A549 treated with AZD2906 at 1 μM for 4 hours (cell line): ENCODE measurements at places on chromosomes 5 and 9. TPM values are rescaled to one million over a fixed set of nuclear protein-coding genes. Genes with fewer than 3 reads are reported as not detected.

Gene COL27A1
- 7.5 to 10.7 TPM (median 8.2 TPM) in 5 replicates for total RNA-seq

Gene BAAT
- 0.31 to 0.49 TPM (median 0.46 TPM) in 5 replicates for total RNA-seq

Gene C5orf34
- 3.6 to 5.4 TPM (median 4.2 TPM) in 5 replicates for total RNA-seq

Gene PCDHB14
- total RNA-seq, result 0.03 to 0.09 TPM (median 0.06 TPM) in 5 replicates

Gene CXXC5
- total RNA-seq, result 12.3 to 17.9 TPM (median 15.7 TPM) in 5 replicates

Gene TPPP
- 6.6 to 8.2 TPM (median 7.4 TPM) in 5 replicates for total RNA-seq

Gene CDKN2B
- not detected in 5 replicates for total RNA-seq

Gene NEUROG1
- not detected in 5 replicates for total RNA-seq

Gene SCGB3A2
- not detected in 5 replicates for total RNA-seq

Gene RAB3C
- total RNA-seq, result not detected in 5 replicates

Gene DELE1
- 47.6 to 56.4 TPM (median 55.7 TPM) in 5 replicates for total RNA-seq

Gene KIF3A
- 5.9 to 10.5 TPM (median 8.2 TPM) in 5 replicates for total RNA-seq

Gene NUP214
- 23.0 to 25.5 TPM (median 24.3 TPM) in 5 replicates for total RNA-seq

Gene NIM1K
- total RNA-seq, result 0.08 to 0.50 TPM (median 0.24 TPM) in 5 replicates

Gene IFNK
- total RNA-seq, result 0.06 TPM in 1 of 5 replicates, not detected in the others

Gene PDLIM4
- total RNA-seq, result 0.51 to 1.0 TPM (median 0.78 TPM) in 5 replicates

Gene BRINP1
- 0.15 to 0.25 TPM (median 0.18 TPM) in 5 replicates for total RNA-seq

Gene LTC4S
- 0.28 TPM in 2 of 5 replicates, not detected in the others for total RNA-seq
